ENCODE measurements at places on chromosomes 1 and 21.
A peak's percentile ranks its signal among the peaks of the same experiment; 100 is the strongest.

- no peak for DNase-seq
These were observed 96.3 kb upstream of the SLC2A1 start for GRCh38 chr1:43054961-43055360.

DNA sequence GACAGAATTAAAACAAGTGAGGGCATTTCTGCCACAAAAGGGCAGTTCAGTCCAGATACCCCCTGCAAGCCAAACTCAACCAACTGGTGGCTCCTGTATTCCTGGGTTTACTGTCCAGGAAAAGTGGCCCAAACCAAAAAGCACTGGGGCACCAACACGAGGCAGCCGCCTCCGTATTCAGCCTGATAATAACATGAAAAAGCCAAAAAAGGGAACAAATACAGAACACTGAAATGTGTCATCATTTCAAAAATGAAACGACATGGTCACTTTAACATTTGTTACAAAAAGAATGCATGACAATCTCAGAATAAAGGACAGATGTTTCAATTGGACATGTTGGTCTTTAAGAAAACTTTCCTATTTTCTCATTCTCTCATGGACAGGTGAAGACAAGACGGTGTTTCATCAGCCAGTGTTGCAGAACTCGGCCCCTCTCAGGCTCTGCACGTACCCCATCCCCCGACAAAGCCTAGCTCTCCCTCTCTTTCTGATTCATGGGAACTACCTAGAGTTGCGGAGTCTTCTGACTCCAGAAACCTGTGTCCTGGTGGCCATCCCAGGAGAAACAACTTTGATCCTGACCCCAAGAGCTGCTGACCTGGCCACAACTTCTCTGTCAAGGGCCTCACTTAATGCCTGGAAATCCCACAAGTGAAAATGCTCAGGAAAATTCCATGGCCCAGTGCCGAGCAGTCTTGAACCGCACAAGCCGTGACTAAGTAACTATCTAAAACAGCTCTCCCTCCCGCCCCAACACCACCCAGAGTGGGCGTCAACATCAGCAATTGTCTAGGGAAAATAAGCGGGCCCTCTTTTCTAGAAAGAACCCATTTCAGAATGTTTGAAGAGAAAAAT lies 27.1 kb downstream of the ZBTB17 start:
- DNase-seq, result no peak

DNA sequence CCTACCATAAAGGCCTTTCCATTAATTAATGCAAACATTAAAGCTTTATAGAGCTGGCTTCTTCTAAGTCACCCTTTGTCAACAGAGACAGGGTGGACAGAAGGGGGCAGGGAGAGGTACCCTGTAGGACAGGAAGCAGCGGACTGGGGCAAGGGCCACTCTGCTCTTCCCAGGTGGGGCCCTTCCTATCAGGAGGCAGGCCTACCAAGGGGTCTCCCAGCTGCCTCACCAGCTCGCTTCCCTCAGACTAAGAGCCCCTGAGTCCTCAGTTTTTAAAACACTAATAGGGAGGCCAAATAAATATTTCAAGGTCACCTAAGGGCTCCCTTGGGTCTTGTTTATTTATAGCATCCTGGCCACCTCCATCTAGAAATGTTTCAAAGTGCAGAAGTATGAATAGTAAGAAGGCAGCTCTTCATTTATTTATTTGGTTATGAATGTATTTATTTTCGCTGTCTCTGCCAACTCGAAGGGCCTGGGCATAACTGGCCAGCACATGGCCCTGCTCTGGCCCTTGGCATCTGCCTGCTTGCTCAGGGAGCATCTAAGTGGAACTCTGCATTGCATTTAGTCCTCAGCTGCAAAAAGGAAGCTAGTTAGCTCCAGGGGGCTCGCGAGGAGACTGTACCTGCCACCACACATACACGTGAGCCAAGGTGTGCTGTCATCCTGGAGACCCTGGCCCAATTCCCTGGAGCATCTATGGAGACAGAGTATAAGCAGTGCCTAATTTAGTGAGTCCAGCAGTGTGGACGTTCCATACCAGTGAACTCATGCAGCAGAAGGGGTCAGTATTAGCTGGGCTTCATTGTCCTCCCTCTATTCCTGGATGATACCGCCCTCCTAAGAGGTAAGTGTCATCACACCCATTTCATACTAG lies 395.1 kb upstream of the VAMP3 start:
- DNase-seq, result no peak

DNA sequence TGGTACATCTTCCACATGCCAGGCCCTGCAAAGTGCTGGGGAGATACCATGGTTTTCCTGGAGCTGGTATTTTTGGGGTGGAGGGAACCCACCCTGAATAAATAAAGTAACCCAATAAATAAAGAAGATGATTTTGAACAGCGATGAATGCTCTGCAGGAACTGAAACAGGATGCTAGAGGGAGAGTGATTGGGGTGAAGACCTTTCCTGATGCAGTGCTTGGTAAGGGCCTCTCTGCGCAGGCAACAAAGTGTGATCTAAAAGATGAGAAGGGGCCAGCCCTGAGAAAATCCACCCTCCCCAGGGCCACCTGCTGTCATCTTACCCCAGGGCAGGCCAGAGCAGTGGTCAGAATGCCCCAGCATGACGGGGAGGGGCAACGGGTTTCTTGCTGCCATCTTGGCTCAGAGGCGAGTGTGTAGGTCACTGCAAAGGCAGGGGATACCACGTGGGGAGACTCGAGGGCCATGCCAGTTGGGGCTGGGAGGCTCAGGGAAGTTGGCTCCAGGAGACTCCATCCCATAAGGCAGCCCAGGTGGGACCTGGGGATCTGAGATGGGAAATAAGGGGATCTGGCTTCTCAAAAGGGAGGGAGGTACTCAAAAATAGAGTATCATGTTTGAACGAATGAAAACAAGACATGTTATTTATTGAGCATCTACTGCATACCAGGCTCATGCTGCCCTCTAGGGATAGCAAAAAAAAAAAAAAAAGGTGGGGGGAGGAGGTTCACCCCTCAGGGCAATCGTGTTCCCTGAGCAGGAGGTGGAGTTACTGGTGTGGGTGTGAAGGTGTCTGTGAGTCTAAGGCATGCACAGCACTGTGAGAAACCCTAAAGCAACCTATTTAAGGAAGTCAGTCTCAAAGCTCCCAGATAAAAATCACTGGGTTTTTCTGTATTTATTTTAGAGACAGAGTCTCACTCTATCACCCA lies 2.8 kb downstream of the SRARP start:
- no peak for DNase-seq

DNA sequence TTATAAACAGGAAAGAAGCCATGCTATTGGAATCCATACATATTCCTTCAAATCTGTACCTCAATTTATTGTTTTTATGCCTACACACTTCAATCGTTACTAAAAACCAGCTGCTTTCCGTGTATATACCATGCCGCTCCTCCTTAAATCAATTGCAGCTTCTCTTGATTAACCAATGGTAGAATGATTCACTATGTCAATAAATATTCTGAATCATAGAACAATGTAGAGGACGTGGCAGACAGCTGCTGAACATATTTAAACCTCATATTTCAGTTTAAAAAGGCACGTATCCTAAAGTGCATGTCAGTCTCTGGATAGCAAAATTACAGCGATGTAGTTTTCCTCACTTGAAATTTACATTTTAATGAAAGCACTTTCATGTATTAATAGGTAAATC lies 100.4 kb downstream of the MRPL39 start:
- DNase-seq, result peak; percentile 34

DNA sequence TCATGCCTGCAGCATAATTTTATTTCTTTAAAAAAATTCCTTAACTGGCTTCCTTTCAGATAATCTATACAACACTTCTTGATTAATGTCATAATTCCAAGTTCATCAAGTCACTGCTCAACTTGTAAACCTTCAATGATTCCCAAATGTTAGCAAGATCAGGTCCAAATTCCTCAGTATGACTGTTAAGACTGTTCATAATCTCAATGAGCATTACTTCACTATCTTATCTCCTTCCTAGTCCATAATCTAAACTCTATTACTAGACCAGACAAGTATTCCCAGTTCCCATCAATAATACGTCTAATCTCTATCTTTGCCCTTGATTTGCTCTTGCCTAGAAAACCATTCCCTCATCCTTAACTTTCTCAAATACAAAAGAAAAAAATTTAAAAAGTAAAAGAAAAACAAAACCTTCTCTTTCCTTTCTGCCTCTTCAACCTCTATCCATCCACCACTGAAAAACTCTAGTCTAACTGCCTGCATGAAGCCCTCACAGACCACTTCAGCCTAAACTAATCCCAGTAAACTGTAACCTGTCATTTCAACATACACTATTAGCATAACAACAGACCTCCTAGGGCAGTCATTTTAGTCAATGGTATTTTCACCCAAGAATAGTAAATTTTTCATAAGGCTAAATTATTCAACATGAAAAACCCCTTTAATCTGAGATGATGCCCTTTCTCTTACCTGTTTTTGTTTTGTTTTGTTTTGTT lies 15.5 kb downstream of the LUZP1 start:
- no peak for DNase-seq

GRCh38 chr1:58979086-58979485 lies 195.2 kb upstream of the JUN start:
- DNase-seq, result no peak

- DNase-seq, result no peak
These were observed 20.7 kb upstream of the KIF1B start for GRCh38 chr1:10189659-10190058.

DNA sequence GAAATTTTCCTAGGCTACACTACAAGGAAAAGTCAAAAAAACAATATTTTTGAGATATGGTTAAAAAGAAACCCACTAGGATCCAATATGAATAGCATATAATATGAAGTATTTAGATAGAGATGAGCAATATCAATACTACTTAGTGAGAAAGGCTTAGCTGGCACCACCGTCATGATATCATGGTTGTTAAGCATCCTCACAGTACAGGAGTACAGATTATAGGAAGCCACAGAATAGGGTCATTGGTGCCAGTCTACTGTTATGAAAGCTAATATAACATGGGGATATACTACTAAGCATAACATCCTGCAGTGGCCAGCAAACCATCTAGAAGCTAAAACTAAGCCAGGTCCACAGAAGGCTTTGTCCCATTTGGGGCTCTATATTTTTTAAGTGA lies 28.4 kb upstream of the NRIP1 start:
- DNase-seq, result no peak

GRCh38 chr1:194515916-194516315 lies 1329.5 kb upstream of the B3GALT2 start:
- DNase-seq, result no peak

- DNase-seq, result no peak
These were observed 18.8 kb downstream of the ELF3 start for GRCh38 chr1:202029171-202029665.

GRCh38 chr1:119974013-119974412 lies 77.7 kb upstream of the ADAM30 start:
- DNase-seq, result peak; percentile 38

DNA sequence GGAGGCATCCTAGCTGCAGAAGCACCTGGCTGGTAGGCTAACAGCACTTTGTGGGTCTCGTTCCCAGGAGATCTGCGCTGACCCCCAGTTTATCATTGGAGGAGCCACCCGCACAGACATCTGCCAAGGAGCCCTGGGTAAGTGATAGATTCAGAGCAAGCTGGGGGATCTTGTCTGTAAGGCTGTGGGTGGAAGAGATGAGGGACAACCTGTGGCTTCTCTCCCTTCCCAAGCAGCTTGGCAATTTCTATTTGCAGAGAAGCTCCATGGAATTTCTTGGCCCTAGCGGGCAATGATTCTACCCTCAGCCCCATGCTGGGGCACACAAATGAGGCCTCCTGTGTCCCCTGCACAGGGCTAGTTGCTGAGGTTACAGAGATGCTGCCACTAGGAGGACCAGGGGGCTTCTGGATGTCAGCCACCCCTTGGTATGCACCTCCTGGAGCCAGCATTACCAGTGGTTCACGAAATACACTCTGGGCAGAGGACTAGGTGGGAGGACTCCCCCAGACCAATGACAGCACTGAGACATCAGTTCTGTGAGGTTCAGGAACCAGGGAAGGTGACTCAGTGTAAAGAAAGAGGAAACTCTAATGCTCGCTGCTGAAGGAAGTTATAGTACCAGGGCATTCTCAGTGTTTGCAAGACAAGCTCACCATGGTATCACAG lies 5.5 kb downstream of the CAPN2 start:
- no peak for DNase-seq

DNA sequence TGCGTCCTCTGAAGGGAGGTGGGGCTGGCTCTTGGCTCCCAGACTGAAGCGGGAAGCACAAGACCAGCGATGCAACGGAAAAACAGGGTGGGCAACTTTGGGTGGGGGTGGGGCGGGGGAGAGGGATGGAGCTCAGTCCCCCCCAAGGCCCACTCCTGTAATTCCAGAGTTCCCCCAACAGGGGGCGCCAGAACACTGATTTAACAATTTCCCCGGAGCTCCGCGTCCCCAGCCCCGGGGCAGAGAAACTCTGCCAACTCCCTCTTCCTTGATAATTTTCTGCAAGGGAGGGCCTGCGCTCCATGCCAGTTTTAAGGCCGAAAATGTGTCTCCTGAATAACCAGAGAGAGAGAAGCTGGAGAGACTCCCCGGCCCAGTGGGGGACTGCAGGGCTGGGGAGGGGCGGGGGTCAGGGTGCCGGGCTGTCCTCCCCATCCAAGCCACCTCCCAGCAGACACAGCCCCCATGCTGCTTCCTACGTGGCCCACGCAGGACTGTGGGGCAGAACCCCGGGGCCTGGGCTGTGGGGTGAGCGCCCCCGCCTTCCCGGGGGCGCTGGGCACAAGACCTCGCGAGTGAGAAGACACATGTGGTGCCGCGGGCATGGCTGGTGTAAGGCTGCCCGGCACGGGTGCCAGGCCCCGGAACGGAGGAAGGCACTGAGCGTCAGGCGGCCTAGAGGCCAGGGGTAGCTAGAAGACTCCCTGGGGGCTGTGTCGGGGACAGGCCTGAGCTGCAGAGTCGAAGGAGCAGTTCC lies 51.4 kb downstream of the KIF21B start:
- DNase-seq, result no peak

DNA sequence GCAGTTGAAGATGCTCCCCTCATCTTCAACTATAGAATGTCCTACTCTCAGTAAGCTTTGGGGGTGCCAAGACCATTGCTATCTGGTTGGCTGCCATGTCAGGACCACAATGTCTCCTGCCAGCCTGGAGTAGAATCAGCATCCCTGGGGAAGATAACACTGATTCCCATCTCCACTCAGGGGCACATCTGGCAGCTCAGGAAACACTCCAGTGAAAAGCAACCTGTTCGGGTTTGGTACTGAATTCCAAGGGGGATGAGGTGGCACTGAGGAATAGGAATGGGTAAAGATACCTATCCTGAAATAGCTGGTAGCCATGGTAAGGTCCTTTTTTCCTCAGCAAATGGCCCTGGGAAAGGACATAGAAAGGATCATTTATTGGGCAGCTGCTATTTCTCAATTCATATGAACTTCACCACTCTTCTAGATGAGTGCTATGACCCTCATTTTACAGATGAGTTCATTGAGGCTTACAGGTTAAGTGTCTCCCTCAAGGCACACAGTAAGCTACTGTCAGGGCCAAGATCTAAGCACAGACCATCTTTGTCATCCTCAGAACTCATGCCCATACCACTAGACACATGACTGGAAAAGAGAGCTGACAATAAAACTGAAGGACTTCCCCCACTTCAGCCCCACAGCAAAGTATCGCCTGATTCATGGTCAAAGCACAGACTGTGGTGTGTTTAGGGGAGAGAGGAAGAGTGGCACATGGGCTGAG lies 31.4 kb downstream of the AK2 start:
- no peak for DNase-seq

Data from NCI-H1417 treated with DMSO at 0.1 percent for 48 hours (cell line).